ENCODE measurements at places on chromosomes 7 and 10.

GRCh38 chr7:17186745-17187530 is 111.5 kb upstream of the AHR start:
- no peak for DNase-seq

DNA sequence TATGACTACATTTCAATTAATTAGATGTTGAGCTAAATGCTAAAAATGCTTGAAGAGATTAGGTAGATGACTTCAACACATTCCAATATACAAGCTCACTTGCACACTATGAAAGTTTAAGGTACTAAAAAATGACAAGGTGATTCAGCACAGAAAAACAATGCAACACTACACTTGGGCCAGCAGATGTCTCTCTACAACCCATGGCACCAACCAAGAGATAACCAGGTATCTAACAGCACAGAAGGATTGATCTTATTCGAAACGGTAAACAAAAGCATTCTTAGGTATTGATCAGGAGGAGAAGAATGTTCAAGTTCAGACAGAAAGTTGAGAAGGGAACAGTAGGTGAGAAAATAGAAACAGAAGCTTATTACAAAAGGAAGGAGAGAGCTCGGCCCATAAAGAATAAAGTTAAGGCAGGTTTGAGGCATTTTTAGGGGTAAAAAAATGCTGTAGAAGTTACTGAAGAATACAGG is 248.2 kb upstream of the KLF14 start:
- no peak for DNase-seq

- DNase-seq, result no peak
Measured at GRCh38 chr7:91280185-91280584, 16.0 kb downstream of the FZD1 start.

GRCh38 chr7:118183428-118183785 is 557 bp upstream of the LSM8 start:
- DNase-seq, result no peak

Measured in DMS153 (cell line).